NAMALWA (cell line): ENCODE measurements at places on chromosomes 11 and 22.

DNA sequence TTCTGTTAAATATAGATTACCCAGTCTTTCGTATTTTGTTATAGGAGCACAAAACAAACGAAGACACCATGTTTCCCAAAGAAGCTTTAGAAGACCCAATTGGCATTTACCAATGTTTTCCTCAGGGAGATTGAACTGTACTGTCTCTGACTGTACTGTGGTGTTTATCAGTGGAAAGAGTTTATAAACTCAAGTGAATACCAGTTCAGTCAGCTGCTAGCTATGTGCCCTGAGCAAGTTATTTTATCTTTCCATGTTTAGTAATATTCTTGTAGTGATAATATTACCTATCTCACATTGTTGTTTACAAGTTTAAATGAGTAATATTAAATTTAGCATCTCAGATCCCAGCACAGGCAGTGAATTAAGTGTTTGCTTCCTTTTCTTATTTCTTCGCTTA lies 773.2 kb downstream of the KCNA4 start:
- DNase-seq = no peak

DNA sequence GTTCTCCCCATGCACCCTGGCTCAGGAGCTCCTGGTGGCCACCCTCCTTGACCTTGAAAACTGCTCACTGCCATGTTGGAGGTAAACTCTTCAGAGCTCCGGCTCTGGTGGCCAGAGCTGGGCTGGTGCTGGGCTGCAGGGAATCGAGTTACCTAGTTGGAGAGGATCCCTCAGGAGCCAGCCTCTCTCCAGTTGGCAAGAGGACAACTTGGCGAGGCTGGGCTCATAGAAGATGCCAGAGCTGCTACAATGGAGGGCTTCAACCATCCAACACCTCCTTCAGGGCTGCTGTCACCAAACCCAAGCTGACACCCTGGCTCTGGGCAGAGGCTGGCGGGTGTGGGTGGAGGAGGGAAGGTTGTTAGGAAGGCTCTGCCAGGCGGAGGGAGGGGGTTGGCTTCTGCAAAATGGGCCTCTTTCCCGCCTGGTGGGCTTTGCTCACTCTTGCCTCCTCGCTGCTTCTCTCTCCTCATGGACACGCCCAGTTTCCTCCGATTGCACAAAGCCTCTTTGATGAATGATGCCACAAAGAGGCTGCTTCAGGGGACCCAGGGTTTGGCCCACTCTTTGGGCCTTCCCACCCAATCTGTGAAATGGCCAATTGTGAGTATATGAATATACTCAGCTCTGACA lies 53.1 kb downstream of the THAP12 start:
- DNase-seq = no peak

GRCh38 chr11:131682373-131683015 lies 312.1 kb downstream of the NTM start:
- DNase-seq = no peak

DNA sequence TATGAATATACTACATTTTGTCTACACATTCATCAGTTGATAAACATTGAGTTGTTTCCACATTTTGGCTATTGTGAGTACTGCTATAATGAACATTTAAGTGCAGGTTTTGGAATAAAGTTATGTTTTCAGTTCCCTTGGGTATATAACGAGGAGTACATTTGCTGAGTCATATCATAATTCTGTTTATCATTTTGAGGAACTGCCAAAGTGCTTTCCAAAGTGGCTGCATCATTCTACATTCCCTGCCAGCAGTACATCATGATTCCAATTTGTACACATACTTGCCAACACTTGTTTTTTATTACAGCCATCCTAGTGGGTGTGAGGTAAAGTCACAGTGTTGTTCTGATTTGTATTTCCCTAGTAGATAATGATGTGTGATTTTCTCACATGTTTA lies 1458.6 kb upstream of the TENM4 start:
- no peak for DNase-seq

GRCh38 chr11:128766591-128767081 lies 72.8 kb downstream of the FLI1 start:
- DNase-seq = no peak

DNA sequence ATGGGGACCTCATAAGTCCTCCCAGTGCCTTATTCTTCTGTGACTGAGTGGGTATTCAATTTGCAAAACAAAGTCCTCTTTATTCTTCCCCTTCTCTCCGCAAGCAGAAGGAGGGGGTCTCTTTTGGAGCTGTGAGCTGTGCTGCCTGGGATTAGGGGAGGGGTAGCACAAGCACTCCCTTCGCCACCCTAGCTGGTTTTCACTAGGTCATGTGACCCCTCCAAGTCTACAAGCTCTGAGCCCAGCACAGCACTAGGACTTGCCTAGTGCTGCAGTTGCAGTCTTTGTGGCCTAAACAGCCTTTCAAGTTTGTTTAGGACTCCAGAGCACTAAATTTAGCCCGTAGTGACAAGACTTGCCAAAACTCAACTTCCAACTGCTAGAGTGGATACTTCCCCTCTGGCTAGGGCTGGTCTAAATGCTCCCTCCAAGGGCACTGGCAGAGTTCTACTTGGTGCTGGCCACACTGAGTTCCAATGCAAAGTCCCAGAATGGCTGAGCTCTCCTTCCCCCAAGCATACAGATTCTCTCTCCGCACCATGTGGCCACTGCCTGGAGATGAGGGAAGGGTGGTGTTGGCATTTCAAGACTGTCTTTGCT lies 25.4 kb downstream of the TAF1D start:
- no peak for DNase-seq

DNA sequence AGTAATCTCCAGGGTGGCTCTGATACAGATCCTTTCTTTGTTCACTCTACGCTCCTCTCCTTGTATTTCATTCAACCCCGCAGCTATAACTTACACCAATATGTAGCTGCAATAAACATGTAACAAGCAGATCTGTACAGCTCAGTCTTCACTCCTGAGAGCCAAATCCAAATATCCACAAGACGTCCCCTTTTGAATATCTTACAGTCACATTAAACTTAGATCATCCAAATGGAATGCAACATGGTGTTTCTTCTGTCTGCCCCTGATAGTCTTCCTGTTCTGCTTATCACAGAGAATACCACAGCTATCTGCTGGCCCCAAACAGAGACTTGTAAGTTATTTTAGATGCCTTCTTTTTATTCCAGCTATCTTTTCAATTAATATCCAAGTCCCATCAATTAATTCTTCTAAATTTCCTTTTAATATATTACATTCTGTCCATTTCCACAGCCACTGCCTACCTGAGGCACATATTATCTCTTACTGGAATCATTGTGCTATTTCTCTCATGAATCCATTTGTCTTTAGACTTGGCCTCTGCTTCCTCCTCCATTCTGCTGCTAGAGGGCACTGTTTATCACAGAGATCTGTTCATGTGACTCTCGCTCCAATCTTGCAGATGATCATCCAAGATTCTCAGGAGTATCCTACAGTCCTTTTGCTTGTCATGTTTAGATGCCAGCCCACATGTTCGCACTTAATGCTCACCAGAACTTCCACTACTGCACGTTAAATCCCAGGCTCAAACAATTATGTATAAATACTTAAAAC lies 908.6 kb downstream of the NTM start:
- DNase-seq = peak; percentile 41

- no peak for DNase-seq
These were observed 11.9 kb upstream of the SYTL2 start for GRCh38 chr11:85822814-85823213.

DNA sequence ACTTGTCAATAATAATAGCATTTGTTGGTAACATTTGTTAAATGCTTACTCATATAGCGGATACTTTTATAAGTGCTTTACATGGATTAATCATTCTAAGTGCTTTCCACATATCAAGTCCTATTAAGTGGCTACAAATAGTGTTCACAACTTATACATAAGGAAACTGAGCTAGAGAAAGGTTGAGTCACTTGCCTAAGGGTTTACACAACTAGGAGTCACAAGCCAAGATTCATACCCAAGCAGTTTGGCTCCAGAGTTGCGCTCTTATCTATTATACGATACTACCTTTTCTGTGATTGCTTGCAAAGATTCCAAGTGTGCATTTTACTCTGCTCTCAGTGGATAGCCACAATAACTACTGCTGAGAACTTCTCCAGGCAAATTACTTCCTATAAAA lies 215.9 kb upstream of the CCDC90B start:
- DNase-seq = no peak

DNA sequence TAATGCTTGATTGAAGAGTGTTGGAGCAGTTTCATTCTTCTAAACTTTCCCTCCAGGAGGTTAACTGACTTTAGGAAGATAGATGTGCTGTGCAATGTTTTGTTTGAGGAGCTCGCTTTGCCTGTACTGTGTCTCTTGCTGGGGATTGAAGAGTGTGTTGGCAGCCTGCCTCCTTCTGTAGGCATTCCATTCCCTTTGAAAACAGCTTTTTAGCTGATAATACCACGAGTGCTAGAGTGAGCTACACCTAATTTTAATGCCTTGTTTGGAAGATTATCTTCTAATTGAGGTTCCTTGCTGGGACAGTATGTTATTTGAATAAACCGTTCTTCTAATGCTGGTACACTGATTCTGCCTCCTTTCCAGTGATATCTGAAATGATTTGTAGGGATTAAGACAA lies 7.2 kb downstream of the DDX10 start:
- no peak for DNase-seq

DNA sequence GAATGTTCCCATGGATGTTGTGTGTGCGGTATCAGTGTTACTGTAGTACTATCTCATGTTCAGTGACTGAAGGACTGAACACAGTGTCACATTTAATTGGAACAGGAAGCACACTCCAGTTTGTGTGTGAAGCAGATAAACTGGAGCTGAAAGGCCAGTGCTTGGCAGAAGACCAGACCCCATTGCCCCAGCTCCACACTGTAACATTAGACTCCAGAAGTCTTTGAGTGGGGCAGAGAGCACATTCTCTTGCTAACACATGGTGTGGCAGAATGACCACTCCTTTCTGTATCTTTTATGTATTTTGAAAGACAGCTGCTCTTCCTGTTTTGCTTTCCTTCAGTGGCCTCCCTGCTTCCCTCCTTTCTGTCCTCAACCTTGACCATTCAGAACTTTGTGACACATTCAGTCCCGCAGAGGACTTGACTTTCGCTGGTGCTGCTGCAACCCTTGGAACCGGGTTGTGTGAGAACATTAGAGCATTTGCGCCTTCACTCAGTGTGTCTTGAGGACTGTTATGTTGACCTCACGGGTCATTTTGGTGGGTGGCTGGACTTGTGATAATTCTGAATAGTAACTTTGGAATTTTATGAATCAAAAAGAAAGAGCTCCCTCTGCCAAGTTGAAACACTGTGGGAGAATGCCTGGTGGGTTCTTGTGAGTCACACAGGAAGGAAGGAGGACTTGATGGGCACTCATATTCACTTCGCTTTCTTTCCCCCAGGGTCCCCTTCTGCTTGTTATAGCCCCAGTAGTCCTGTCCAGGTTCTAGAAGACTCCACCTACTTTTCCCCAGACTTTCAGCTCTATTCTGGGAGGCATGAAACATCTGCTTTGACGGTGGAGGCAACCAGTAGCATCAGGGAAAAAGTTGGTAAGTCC lies 26.4 kb downstream of the AMOTL1 start:
- DNase-seq = no peak
